ENCODE measurements at places on chromosomes 2 and 18.

DNA sequence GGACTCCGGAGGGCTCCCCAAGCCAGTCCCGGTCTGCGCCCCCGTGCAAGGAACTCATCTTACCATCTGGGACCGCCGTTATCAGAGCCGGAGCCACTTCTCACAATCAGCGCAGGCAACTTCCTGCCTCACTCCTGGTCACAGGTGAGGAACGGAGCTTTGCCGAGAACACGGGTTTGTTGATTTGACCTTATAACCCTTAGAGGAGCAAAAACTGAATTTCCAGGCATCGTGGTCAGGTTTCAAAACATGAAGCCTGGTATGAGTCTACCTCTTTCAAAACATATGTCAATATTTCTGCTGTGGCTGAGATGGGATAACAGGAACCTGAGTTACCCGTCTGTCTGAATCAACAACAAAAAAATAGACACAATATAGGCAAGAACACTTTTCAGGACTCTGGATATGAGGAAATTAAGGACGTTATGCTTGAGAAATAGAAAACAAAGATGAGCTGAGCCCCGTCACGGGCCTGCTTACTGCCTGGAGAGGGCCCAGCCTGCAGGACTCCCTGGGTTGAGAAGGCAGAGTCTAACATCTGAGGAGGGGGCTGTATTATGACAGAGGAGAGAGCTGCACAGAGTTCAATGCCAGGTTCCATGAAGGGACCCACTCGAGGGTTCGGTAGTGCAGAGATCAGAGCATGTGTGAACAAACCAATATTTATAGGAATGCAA is 148.7 kb downstream of the NDUFA10 start:
- DNase-seq, result no peak

- DNase-seq, result no peak
These were observed 37.1 kb upstream of the TNFRSF11A start for GRCh38 chr18:62287781-62288664.

GRCh38 chr2:171383134-171383533 is 50.7 kb downstream of the METTL8 start:
- no peak for DNase-seq

DNA sequence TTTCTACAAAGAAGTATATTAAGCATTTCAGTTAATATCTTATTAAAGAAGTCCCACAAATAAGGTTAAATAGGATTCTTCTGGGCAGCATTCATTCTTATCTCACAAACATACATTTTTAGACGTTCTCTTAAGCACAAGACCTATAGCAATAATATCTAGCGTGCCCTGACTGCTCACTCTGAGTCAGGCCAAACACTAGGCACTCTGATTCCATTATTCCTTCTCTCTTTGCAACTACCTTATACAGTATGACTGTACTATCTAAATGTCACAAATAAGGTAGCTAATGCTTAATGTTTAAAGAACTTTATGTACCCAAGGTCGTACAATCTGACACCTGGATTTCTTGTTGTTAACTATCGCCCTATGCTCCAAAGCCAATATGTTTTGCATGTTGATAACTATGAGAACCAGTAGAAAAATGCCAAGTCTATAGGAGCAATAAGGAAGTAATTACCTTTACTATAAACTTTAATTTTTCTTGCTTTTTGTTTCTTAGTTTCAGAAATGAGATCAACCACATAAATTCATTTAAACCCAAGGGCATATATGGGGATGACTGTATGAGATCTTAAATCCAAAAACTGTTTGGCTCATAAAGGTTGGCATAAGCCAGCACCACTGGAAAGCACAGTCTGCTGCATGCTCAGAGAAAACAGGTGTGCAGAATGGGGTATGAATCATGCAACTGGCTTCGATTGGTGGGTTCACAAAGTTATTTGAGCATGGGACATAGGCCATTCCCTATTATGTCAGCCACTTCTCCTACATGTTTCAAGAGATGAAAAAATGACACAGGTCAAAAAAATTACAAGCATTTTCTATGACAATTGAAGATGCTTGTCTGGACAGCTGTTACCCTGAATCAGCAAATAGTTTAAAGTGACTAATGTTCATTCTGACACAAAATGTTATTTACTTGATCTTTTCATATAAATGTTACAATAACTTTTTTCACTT is 352.0 kb downstream of the IRS1 start:
- no peak for DNase-seq

- no peak for DNase-seq
These were observed 42.5 kb upstream of the FZD5 start for GRCh38 chr2:207812058-207812725.

GRCh38 chr18:9824952-9825371 is 60.8 kb upstream of the TXNDC2 start:
- DNase-seq, result no peak

DNA sequence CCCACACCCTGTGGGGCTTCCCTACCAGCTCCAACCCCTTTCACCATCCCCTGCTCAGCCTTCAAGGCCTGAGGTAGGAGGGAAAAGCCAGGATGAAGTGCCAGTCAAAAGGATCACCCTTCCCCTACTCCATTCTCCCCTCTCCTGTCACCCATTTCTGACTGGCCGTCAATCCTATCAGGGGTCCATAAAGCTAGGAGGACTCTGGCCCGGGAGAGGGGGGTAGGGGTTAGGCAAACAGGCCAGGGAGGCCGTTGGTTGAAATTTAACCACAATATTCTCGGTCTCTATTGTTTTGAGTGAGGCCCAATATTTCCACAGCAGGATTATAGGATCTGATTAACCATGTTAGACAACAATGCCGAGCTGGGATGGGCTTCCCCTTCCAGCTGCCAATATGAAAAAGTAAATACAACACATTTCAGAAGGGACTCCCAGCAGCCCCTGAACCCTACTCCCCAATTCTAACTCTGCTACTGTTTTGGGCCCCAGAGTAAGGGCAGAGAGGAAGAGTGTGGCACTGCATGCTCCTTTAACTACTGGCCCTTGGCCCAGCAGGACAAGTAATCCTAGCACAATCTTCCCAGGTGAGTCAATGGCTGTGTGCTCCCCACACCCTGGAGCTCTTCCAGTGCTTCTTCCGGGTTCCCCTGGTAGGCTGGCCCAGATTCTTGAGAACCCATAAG is 10.6 kb upstream of the IHH start:
- DNase-seq, result no peak

DNA sequence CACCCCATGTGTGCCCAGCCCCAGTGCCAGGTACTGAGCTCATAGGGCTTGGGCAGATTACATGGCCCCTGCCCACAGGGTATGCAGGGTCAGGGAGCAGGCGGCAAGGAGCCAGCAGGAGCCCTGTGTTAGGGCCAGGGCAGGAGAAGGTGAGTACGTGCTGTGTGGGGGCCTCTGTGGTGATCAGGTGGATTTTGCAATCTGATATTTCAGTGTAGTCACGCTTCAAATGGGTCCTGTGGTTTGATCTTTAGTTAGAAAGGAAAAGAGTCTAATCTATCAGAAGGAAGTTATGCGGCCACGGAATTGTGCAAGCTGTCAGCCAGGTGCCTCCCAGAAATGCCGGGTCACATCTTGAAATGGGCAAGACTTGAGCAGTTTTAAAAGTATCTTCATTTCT is 13.9 kb downstream of the UBE2F start:
- no peak for DNase-seq

DNA sequence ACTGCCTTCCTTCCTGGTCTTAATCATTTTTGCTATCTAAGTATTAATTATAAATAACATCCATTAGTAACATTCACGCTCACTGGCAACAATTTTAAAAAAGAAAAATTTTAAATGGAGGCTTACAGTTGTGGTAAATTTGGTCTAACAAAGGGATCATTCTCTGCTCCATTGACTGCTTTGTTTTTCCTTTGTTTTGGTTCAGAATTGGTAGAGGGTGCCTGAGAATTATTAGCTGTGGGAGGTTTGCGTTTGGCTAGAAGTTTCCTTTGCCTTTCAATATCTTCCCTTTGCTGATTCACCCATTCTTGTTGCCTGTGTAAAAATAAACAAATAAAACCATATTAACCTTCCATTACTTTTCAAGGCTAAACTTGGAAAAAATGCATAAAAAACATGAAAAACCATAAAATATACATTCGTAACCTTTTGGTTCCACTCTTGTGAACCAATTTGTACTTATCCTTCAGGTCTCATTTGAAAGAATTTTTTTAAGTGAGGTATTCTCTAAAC is 114.6 kb downstream of the TLK1 start:
- no peak for DNase-seq

DNA sequence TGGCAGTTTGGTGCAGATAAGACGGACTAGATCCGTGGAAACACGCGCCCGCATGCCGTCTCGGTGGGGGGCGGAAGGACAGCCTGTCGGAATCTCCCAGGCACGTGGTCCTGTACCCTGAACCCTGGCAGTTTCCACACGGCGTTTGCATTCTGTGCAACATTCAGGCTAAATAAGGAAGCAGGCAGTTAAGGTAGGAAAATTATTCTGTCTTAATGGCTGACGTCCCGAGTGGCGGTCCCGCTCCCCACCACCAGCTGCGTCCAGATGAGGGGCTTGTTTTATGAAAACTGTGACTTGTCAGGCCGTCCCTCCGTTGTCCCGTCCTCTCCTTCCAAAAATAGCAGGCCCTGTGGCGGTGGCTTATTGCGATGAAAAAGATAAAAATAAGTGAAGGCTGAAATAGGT is 120.2 kb downstream of the NFATC1 start:
- DNase-seq, result no peak

GRCh38 chr2:241177526-241178334 is 10.7 kb upstream of the ANO7 start:
- DNase-seq, result no peak

- peak; percentile 42 for DNase-seq
These were observed 2.6 kb downstream of the TET3 start for GRCh38 chr2:73987109-73987947.
